ENCODE measurements at places on chromosomes 6 and 20.

- no peak for DNase-seq
Measured at GRCh38 chr6:88899569-88900316, 63.7 kb downstream of the RNGTT start.

- no peak for DNase-seq
Measured at GRCh38 chr20:3557237-3557785, 86.5 kb downstream of the ATRN start.

- no peak for DNase-seq
Measured at GRCh38 chr6:139429580-139430145, 55.2 kb upstream of the CITED2 start.

- DNase-seq: no peak
Measured at GRCh38 chr6:153214436-153214835, 83.4 kb upstream of the RGS17 start.

- DNase-seq: no peak
Measured at GRCh38 chr6:150560004-150560883, 39.4 kb upstream of the PLEKHG1 start.

DNA sequence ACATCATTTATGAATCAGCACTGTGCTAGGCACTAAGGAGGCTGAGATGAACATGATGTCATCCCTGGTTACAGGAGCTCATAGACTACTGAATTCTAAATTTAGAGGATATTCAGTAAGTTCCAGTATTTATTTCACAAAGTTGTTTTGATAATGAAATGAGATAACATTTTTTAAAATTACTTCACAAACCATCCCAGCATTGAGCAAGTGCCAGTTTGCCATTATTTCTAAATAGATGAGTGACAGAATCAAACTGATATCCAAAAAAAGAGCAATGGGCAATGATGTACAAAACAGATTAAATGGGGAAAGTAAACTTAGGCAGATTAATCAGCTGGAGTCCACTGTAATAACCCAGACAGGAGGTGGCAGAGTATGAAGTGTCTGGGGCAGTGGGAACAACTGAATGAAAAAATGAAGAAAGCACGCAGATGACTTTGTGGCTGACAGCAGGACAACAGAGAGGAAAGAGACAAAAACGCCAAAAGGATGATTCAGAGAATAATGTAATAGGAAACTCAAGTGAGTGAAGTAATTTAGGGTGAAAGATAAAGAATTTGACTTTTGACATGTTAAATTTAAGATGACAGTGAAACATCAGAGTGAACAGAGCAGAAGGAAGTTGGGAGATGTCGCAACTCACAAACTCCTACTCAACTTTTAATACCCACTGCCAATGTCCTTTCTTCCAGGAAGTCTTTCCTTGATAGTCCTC lies 70.2 kb downstream of the RCAN2 start:
- no peak for DNase-seq

- no peak for DNase-seq
Measured at GRCh38 chr6:27890445-27891319, 21.5 kb downstream of the OR2B2 start.

DNA sequence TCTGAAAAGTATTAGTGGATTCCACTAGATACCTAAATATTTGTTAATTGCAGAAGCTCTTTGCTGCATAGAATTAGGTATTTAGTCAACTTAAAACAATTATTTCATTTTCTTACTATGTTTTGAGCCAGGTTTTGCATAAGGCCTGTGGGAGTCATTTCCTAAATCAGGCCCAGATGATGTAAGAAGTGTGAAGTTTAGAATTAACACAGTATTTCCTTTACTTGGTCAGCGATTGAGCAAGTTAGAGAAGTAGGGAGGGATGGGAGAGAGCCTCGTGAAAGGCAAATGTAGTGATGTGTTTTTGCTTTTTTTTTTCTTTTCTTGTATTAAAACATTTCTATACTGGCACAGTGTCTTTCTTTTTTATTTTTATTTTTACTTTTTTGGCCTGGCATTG lies 711.1 kb downstream of the HDGFL1 start:
- no peak for DNase-seq
